ENCODE measurements at places on chromosomes 12 and 14.
A peak's percentile ranks its signal among the peaks of the same experiment; 100 is the strongest.

GRCh38 chr12:100858656-100859055 is 64.1 kb downstream of the ANO4 start:
- no peak for DNase-seq

DNA sequence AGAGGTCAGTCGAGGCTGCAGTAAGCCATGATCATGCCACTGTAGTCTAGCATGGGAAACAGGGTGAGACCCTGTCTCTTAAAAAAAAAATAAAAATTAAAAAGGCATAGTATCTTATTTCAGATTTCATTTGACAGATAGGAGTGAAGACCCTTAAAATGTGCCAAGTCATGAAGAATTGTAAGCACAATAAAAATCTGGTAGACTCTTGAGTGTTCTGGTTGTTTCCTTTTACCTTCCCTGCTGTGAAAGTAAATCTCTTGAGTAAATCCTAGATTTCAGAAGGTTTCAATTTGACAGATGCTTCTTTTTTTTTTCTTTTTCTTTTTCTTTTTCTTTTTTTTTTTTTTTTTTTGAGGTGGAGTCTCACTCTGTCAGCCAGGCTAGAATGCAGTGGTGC is 109.0 kb downstream of the ESR2 start:
- no peak for DNase-seq

- DNase-seq = no peak
Measured at GRCh38 chr12:1572731-1573130, 21.6 kb downstream of the FBXL14 start.

DNA sequence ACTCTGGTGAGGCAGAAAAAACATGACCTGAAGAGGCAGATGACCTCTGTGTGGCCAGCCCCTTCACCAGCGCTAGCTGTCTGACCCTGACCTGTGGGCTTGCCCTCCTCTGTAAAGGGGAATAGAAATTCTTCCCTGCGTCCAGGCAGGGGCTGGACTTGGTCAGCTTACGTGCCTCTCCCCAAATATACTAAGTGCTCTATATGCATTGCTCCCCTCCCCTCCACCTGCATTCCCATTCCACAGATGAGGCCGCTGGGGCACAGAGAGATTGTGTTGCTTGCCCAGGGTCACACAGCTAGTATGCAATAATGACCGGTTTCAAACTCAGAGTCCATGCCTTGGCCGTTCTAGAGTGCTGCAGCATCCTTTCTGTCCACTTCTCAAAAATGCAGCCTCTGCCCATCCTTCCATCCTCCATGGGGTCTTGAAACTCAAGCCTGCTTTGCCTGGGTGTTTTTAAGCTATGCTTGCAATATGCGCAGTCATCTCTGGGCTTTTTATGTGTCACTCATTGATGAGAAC is 303.9 kb downstream of the CACNA1C start:
- DNase-seq = no peak

DNA sequence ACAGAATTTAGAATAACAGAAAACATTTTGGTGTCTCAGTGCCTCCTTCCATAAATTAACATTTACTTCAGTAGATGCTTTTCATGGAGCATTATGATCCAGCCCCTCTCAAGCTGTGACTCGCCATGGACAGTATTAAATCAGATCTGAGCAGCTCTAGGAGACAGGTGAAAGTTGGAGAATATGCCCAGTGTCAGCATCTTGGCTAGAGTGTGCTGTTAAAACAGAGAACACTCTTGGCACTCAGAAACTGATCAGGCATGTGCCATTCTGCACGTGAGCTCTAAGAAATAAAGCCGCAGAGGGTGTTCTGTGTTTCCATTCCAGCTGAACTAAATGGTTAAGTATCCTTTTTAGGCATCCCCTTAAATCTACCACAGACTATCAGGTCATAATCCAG is 68.0 kb downstream of the DIP2B start:
- no peak for DNase-seq

DNA sequence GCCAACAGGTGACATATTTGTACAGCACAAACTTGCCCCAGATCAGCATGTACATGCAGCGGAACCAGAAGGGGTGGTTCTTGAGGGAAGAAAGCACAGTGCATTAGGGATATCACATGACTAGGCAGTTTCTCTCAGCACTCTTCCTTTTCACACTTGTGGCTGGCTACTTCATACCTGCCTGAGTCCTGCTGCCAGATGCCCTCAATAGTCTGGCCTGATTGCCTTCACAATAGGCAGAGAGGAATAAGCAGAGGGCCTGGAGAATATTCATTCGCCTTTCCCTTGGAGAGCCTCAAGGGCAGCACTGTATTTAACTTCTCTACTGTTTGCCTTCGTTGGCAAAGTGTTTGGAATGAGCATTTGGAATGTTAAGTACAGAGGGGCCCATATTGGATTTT is 7.9 kb downstream of the EMG1 start:
- no peak for DNase-seq

- DNase-seq = no peak
Measured at GRCh38 chr14:22878271-22879246, 4.5 kb upstream of the REM2 start.

DNA sequence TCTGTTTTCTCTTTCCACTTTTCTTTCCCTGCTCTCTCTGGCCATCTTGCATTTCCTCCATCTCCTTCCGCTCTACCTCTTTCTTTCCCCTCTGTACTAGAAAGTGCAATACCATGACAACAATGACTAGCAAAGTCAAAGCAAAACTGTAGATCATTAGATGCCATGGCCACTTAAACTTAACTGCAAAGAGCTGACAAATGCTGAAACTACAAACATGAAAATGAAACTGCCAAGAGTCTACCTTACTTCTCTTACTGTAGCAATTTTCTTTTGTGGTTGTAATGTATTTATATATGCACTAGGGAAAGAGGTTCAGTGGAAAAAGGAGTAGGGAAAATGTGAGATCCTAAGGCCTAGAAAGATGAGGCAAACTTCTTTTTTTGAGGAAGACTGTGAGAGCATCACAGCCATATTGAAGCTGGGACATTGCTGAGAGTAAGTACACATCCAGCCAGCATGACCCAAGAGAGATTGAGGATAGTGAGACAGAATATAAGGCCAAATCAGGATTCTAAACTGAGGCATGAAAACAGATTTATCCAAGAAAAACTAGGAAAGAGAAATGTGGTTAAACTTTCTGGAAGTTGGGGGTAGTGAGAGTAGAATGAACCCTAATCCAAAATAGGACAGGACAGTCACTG is 276.6 kb upstream of the NAV3 start:
- DNase-seq = no peak

GRCh38 chr12:124450376-124450750 is 117.0 kb downstream of the NCOR2 start:
- DNase-seq = no peak

DNA sequence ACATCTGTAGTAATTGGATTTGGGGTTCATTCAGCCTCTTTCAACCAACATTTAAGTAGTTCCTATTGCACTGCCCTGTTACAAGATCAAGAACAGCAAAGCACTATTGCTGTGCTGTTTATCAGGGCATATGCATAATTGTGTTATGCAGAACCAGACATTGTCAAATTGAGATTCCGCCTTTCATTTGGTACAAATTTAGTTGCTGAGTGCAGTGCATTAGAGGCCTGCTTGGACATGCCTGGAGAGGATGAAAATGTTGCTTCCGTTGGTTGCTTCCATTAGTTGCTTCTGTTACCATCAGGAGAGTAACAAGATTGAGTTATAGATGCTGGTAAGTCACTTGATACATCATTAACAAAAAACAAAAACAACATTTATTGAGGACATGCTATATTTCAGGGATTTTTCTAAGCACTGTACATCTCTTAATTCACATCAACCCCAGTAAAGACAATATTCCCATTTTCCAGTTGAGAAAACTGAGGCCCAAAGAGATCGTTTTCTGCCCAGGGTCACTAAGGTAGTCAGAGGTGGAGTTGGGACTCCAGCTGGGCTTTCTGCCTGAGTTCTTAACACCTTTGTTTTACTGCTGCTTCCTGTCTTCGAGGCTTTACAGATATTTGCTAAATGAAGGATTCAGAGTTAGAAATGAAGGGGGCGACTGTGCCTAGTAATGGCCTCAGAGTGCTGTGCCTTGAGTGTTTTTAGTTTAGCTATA is 79.3 kb downstream of the PPP2R5C start:
- DNase-seq = no peak

GRCh38 chr12:112236786-112237185 is 111.4 kb downstream of the TRAFD1 start:
- no peak for DNase-seq

- no peak for DNase-seq
Measured at GRCh38 chr12:76781321-76781720, 17.4 kb downstream of the ZDHHC17 start.

- no peak for DNase-seq
Measured at GRCh38 chr12:53496752-53497032, 2.6 kb downstream of the MAP3K12 start.

DNA sequence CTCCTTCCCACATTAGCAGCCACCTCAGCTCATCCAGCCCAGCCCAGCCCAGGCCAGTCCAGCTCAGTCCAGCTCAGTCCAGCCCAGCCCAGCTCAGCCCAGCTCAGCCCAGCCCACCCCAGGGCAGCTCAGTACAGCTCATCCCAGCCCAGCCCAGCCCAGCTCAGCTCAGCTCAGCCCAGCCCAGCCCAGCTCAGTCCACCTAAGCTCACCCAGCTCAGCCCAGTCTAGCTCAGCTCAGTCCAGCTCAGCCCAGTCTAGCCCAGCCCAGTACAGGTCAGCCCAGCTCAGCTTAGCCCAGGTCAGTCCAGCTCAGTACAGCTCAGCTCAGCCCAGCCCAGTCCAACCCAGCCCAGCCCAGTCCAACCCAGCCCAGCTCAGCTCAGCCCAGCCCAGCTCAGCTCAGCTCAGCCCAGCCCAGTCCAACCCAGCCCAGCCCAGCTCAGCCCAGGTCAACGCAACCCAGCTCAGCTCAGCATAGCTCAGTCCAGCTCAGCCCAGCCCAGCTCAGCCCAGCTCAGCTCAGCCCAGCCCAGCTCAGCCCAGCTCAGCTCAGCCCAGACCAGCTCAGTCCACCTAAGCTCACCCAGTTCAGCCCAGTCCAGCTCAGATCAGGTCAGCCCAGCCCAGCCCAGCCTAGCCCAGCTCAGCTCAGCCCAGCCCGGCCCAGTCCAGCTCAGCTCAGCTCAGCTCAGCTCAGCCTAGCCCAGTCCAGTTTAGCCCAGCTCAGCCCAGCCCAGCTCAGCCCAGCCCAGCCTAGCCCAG is 63.0 kb downstream of the TMEM121 start:
- no peak for DNase-seq

- DNase-seq = peak; percentile 73
Measured at GRCh38 chr12:105920161-105920684, 218.5 kb downstream of the NUAK1 start.

GRCh38 chr12:69324797-69325466 is 23.2 kb upstream of the LYZ start:
- DNase-seq = no peak

DNA sequence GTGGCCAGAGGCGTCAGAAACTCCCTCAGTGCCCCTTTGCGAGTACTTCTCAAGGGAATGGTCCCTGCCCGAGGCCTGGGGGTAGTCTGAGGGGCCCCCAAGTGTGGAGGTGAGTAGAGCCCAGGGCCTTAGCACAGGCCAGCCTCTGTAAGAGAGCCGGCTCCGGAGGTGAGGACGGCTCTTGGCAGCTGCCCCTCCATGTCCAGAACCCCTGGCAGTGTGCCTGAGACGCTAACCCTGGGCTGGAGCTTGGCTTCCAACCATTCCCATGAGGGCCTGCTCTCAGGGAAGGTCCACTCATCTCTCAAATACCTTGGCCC is 61.7 kb downstream of the PRMT8 start:
- no peak for DNase-seq

DNA sequence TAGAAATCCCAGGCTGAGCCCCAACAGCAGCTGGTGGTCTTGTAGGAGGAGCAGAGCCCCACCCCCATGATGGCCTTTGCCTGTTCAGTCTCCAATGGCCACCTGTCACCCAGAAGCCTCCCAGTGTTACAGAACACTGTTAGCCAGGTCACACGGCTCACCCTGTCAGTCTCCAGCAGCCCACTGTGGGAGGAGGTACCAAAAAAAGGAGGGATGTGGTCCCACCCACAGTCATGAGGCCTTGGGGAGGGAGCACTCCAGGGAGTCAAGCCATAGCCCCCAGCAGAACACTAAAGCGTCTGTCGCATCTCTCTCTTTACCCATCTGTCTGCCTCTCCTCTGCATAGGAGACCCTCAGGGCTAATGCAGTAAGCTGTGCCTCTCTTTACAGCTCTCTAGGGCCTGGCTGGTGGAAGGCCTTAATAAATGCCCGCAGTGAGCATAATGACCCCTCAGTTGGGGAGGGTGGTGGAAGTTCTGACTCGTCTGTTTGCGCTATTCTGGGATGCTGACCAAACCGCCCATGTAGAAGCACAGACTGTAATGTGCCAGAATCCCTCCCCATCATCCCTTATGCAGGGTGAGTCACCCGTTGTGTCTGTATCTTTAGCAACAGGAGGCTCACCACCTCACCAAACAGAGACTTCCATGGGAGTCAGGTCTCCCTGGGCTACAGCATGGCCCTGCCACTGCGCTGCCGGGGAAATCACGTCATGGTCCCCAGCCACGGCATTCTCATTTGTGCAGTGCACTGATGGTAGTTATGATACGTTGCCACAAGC is 14.6 kb downstream of the C14orf132 start:
- no peak for DNase-seq

DNA sequence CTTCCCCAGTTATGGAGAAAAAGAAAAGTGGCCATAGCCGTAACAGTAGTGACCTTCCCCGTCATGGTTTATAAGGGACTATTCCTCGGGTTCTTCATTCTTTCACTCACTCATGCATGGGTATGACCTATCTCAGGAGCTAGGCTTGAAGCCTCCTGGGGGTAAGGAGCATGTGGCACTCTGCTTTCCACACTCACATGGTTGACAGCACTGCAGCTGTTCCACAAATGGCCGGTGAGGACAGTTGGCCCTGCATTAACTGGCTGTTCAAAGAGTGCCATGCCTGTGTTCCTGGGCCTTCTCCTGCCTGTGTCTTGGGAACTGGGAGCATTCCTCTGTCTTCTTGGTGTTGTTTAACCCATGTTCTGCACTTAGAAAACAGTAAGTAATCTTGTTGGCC is 66.2 kb upstream of the PNMA1 start:
- DNase-seq = no peak

- DNase-seq = peak; percentile 63
Measured at GRCh38 chr14:26204728-26205479, 392.9 kb downstream of the NOVA1 start.

DNA sequence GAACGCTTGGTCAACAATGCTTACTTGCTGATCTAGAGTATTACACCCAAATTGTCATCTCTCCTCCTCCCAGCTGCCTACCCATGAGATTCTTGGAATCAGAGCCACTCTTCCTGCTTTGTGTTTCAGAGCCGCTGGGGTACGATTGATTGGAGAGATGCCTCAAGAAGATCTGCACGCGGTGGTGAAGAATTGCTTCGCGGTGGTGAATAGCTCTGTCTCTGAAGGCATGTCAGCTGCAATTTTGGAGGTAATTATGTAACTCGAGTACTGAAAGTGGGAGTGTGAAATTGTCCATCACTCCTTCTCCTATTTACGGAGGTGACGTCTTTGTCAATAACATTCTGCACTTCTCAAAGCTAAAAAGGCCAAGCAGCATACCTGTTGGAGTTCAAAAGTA is 93.9 kb downstream of the GLT1D1 start:
- no peak for DNase-seq

GRCh38 chr12:4252601-4253000 is 21.0 kb upstream of the CCND2 start:
- DNase-seq = no peak

GRCh38 chr12:108117163-108117849 is 11.8 kb upstream of the WSCD2 start:
- peak; percentile 41 for DNase-seq
